H7 (cell line): ENCODE measurements at places on chromosomes 3 and 15. TPM values are rescaled to one million over a fixed set of nuclear protein-coding genes. Genes with fewer than 3 reads are reported as not detected.

The MUC4 gene
- total RNA-seq: 3.5 and 4.0 TPM in 2 replicates

The VIPR1 gene
- 1.9 and 2.2 TPM in 2 replicates for total RNA-seq

The ARL14 gene
- 0.07 TPM in 1 of 2 replicates, not detected in the other for total RNA-seq

GRCh38 chr3:149621218-149622005 is 36.4 kb downstream of the WWTR1 start:
- DNase-seq: no peak

DNA sequence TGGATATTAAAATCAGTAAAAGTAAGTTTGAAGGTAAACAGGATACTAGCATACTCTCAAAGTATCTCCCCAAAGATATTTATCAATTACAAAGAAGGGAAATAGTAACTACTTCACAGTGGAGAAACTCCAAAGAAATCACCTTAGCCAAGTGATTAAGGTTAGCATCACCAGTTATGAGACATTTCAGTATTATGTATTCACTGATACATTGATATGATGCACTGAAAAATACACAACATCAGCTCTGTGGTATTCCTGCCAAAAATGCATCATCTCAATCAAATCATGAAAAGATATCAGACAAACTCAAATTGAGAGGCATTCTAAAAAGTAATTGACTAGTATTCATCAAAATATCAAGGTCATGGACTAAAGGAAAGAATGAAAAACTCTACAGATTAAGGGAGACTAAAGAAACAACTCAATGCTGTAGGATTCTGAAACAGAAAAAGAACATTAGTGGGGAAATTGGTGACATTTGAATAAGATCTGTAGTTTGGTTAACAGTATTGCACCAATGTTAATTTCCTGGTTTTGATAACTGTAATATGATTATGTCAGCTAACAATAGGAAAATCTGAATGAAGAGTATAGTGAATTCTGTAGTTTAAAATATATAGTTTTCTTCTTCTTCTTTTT is 215.4 kb downstream of the UACA start:
- DNase-seq: no peak

DNA sequence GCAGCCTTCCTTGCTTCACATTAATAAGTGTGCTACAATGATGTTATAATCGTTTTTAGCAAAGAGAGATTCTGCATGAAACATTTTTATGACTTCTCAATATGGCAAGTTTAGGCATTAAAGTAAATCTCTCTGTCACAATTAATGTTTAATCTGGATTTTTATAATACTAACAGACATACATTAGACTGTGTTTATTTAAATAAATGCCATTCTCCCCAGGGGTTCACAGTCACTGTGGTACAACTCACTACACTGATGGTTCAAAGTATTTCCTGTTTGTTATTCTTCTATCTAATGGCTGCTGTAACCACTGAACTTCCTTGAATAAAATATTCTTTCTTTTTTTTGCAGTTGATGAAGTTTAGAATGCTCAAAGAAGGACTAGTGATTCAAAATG is 59.0 kb downstream of the SLC12A1 start:
- DNase-seq: no peak

DNA sequence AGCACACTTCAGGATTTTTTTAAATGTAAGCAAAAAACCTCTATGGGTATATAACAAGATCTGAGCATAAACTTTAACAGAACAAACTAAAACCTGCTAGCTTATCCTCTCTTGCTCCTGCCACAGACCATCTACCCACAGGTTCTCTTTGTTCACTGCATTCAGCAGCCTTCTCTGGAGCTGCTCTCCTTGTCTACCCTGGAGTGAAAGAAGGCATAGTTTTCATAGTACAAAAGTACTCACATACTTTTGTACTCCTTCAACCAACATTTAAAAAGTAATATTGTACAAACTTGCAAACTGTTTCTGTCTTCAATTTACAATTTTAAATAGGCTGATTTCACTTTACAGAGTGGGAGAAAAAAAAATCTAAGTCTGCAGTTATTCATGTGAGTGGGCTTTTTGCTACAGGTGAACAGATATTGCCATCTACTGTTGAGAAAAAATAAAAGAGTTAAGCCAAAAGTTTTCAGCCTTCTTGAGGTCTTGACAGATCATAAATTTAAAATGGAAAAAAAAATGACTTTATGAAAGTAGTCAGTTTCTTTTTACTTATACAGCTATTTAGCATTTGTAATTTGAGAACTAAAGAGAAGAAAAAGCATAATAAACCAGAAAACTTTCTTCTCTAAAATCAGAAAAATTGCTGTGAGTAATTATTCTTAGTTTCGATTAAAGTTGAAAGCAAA is 20.4 kb downstream of the TERC start:
- peak; percentile 50 for DNase-seq

DNA sequence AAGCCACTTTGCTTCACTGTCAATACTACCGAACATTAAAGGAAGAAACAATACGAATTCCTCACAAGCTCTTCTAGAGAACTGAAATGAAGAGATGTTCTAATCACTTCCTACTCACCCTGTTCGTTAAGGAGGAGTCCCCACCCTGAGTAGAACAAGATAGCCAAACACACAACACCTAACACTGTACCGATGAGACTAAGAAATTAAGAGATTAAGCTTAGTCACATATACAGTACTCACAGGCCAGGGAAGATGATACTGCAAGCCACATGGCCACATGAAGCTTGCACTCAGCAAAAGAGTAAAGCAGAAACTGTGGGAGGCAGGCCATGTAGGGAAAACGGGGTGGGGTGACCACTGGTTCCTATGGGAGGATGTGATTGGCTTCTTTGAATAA is 48.0 kb downstream of the CGGBP1 start:
- DNase-seq: no peak
